Hippocampal formation (tissue), 2 donors: ENCODE measurements at places on chromosomes 1 and 21.

- no peak for DNase-seq
Measured at GRCh38 chr1:218699421-218699820, 354.3 kb downstream of the TGFB2 start.

DNA sequence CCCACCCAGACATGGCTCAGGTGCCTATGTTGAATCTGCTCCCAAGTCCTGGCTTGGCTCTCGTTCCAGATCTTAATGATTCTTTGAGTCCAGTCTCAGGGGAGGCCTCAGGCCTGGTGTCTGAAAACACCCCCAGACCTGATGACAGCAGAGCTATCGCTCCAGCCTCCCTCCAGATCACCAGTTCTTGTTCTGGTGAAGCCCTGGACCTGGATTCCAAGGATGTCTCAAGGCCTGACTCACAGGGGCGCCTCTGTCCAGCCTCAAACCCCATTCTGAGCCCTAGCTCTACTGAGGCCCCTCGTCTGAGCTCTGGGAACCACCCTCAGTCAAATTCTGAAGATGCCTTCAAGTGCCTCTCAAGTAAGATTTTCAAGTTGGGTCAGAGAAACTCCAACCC, 11.4 kb downstream of the MROH7 start:
- DNase-seq = no peak

GRCh38 chr1:92843046-92843423, 11.2 kb downstream of the RPL5 start:
- DNase-seq = no peak

GRCh38 chr21:23690316-23690715, 1917.0 kb downstream of the MRPL39 start:
- DNase-seq = no peak

DNA sequence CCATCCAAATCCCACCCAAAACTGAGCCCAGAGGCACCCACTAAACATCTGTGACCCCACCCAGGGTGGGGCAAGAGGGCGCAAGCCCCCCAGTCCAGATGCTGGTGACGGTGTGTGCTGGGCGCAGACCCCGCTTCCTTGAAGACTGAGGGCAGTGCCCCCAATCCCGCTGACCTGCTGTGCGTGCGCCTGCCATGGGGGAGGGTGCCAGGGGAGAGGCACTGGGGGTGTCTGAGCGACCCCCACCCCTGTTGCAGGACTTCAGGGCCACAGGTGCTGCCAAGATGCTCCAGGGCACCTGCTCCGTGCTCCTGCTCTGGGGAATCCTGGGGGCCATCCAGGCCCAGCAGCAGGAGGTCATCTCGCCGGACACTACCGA, 13.3 kb downstream of the COL6A2 start:
- no peak for DNase-seq

DNA sequence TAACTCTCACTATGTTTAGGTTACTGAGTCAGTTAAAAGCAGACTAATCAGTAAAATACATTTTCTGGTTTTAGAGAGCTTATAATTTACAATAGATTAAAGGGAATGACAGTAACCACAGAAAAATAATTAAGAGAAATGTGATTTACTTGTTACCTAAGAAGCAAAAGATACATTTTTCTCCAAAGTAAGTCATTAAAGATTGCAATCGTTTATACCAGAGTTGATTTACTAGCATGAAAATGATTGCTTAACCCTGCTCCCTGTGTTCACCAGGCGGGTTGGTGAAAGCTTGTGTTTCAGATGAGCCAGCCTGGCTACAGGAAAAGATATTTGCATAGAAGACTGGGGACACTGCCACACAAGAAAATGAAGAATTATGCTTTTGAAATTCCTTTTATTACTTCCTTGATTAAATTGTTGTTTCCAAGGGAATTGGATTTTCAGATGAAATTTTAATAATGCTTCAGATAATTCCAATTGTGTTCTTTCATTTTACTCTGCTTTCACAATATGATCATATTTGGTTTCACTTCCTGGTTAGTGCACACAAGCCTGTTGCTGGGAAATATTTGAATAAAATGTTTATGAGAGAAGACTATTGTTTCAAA, 27.9 kb downstream of the LRRC8B start:
- no peak for DNase-seq

- DNase-seq = no peak
Measured at GRCh38 chr21:34980423-34981115, 68.5 kb downstream of the RUNX1 start.

DNA sequence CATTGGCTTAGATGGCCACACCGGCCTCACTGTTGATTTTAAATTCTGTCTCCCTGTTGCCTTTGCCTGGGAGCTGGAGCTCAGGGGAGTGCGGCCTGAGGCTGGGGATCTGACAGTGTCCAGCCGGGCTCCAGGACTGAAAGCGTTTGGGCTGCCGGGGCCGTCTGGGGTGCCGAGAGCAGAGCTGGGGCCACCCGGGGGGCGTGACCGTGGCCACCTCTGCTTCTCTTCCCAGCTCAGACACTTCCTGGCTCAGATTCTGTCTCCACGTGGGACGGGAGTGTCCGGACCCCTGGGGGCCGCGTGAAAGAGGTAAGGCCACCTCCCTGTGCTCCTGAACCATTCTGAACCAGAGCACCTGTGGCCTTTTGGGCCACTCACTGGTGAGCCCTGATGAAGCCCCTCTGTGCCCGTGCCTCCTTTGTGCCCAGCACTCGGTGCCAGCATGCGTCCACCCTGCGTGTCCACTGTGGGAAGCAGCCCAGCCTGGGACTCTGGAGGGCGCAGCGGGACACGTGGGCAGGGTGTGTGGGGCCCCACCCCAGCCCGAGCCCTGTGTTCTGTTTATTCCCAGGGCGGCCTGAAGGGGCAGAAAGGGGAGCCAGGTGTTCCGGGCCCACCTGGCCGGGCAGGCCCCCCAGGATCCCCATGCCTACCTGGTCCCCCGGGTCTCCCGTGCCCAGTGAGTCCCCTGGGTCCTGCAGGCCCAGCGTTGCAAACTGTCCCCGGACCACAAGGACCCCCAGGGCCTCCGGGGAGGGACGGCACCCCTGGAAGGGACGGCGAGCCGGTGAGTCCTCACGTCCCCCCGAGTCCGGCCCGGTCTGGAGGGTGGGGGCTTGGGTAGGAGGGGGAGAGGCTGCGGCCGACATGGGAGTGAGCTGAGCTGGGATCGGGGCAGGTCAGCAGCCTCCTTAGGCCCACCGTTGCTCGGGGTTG, 64.8 kb downstream of the SLC19A1 start:
- no peak for DNase-seq

GRCh38 chr1:214615871-214616270, 12.9 kb downstream of the CENPF start:
- DNase-seq = no peak

- no peak for DNase-seq
Measured at GRCh38 chr1:10386761-10387676, 11.8 kb upstream of the PGD start.

- no peak for DNase-seq
Measured at GRCh38 chr1:6353955-6354658, 39.5 kb downstream of the ACOT7 start.

DNA sequence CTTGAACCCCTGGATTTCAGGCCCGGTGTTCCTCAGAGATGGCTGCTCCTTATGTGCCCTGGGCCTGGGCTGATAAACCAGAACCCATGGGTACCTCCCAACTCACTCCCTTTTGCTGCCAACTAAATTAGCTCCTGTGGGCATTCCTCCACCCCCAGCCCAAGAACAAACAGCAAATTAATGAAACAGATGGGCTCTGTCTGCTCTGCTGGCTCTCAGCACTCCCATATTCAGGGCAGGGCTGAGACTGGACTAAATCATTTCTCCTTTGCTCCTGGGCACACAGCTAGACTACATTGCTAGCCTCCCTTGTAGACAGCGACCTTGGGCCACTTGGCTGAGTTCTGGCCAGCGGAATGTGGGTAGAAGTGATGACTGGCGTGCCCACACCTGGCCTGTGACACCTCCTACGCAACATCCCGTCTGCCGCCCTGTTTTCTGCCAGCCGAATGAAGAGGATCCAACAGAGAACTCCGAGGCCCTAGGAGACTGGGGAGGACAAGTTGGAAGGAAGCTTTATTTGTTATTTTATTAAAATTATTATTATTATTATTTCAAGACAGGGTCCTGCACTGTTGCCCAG, 101.9 kb upstream of the DISP3 start:
- no peak for DNase-seq

GRCh38 chr1:46558141-46558963, 6.9 kb upstream of the KNCN start:
- no peak for DNase-seq

DNA sequence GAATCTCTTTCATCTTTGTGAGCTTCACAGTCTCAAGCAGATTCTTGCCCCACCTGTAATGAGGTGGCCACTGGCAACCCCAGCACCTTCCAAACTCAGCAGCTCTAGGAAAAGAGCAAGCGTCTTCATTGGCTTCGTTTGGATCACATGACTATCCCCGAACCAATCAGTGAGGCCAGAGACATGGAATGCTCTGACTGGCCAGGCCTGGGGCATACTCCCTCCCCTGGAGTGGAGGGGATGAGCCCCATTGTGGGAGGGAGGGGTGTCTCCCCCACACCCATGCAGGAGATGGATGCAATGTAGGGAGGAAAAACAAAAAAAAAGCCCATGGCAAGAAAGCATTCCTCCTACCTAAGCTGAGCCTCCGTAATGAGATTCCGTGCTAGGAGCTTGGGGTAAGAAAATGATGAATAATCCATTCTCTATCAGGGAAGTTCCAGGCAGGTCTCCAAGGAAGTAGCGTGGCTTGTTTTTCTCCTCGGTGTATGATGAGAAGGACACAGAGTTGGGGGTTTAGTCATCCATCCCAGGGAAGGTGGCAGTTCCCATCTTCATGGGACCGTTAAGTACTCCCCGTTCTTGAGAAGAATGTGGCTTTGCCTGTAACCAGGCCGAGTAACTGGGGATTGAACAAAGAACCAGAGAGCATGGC, 32.7 kb downstream of the FHAD1 start:
- DNase-seq = no peak

DNA sequence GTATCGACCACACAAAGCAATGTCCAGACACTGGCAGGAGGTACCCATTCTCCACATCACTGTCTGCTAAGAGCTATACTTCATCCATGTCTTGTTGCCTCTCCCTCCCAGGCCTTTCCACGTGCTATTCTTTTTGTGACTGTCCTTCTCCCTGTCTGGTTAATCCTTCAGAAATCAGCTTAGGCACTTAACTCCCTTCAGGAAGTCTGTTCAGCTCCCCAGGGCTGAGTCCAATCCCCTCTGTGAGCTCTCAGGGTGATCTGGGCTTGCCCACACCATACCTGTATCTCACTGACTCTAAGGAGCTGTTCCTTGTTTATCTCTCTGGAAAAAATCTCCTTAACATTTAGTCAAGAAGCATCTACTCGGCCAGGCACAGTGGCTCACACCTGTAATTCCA, 69.4 kb downstream of the NID1 start:
- no peak for DNase-seq
